ENCODE measurements at places on chromosomes 5 and 9.
A peak's percentile ranks its signal among the peaks of the same experiment; 100 is the strongest.

GRCh38 chr9:27880635-27881034 is 307.4 kb upstream of the C9orf72 start:
- DNase-seq = no peak

DNA sequence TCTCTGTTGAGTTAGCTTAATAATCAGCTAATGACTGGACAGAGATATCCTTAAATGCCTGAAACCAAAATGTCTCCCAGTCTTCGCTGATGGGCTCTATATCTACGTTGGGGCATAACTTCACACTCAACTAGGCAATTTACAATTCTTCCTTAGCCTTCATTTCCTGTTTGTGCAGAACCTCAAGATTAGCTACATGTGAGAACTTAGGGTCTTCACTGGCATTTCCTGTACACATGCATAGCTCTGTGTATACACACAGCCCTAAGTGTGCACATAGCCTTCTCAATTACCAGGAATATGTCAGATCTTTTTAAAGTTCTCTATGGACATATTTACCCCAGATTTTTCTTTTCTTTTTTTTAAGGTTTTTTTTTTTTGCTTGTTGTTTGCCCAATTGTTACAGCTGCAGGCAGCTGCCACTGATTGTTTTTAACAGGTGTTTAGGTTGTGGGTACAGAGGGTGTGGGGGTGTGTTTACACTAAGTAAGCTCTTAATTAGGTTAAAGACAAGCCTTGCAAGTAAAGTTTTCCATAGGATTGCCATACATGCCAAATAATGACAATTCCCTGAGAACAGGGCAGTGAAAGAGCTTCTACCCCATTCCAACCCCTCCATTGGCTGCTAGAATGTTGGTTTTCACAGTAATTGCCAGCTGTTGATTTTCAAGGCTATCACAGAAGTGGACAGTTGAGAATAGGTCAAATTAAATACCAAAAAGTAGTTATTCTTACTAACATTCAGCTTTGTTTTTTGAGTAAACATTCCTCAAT is 441.0 kb downstream of the TLE4 start:
- no peak for DNase-seq

DNA sequence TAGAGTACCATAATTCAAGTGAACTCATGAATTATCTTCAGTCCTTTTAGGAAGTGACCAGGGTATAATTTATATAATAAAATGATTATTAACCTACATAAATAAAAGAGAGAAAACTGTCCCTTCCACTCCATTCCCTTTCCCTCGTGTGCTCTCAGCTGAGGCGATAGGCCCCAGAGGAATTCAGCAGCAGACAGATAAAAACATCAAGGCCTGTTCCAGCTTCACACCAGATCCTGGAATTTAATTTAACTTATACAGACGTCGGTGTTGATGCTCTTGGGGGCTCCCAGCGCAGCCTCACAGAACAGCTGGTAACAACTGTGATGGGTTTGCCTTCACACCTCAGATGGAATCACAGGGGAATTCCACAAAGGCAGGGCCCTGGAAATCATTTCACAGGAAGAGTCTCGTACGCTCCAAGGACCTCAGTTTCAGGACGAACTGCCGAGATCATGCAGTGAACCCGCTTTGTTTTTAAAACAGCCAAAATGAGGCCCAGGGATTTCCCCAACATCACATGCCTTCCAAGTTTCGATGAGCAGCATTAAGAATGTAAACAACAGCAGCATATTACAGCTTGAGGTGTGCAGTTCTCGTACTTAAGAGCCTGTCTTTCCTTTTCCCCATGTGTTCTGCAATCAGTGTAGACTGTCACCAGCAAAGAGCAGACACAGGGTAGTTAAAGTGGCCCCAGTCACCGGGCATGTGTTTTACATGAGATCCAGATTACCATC is 73.6 kb upstream of the ALDH1B1 start:
- no peak for DNase-seq

- DNase-seq = no peak
Measured at GRCh38 chr5:38796742-38797108, 49.1 kb upstream of the OSMR start.

GRCh38 chr9:116238776-116239340 is 85.3 kb downstream of the PAPPA start:
- DNase-seq = no peak

GRCh38 chr5:33337637-33337992 is 103.2 kb upstream of the TARS1 start:
- no peak for DNase-seq

GRCh38 chr5:173794901-173795416 is 93.2 kb upstream of the CPEB4 start:
- DNase-seq = no peak

DNA sequence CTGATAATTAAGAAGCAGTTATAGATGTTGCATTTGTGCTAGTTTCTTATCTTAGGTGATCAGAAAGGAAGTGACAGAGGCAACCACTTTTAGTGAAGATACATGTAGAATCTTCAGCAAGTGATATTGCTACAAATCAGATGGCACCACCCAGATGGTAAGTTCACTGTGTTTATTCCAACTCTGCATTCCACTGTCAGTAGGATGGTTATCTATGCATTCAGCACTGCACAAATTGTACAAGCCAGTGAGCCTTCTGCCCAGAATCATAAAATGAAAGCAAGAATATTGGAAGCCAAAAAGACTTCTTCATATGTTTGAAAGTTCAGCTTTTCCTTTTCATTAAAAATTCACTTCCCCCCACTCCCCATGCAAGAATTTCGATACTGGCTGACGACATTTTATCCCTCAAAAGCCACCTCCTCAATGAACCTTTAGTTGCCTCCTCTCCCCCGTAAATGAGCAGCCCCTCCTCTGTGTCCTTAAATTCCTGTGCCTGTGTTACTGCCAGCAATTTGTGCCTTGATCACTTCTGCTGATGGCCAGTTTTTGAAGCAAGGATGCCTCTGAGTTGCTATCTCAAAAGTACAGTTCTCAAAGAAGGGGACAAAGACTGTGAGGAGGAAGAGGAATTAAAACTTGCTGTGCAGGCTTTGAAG is 91.6 kb downstream of the ZSWIM6 start:
- no peak for DNase-seq

- no peak for DNase-seq
Measured at GRCh38 chr9:108708448-108708847, 147.3 kb downstream of the ACTL7B start.

- no peak for DNase-seq
Measured at GRCh38 chr9:123978981-123979380, 32.6 kb upstream of the LHX2 start.

- DNase-seq = no peak
Measured at GRCh38 chr5:33721491-33722200, 170.1 kb downstream of the ADAMTS12 start.

DNA sequence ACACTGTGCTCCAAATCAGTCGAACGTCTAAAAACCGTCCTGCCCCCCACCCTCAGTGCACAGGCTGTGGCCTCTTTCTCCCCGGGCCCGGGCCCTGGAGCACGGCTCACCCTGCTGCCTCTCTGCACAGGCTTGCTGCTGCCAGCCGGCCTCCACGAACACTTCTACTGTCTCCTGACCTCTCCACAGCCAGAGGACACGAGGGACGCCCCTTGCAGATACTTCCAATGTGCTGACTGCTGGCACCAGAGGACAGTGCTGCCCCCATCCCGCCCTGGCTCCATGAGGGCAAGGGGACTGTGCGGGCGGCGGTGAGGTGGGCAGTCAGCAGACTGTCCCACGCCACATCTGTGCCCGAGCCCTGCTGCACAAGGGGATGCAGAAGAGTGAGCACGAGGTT is 174.8 kb downstream of the COL23A1 start:
- DNase-seq = no peak

DNA sequence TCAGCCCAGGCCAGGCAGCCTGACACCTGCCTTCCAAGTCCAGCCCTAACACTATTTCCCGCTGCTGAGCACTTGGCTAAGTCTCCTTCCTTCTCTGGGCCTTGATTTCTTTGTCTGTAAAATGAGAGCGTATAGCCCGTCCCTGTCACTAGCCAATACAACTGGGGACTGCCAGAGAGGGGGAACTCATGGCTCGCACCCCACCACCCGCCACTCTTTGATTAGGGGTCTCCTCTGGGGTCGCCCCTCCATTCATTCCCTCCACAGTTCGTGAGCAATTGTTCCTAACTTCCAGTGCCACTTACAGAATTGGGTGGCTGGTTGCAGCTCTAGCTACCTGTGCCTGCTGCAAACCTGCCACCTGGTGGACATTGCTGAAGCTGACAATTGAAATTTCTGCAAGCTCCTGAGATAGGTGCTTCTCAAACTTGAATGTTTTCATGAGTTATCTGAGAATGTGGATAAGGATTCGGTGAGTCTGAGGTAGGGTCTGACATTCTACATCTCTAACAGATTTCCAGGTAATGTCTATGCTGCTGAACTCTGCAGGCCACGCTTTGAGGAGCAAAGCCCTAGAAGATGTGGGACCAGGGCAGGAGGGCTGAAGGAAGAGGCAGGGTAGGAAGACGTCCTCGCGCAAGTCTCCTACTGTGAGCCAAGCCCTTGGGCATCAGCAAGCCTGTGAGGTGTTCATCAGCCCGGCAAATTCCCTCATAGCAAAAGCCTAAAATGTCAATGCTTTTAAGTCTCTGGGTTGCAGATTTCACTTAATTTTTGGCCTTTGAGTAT is 13.3 kb upstream of the RECK start:
- DNase-seq = peak; percentile 30
